RKO (cell line): ENCODE measurements at places on chromosomes 2 and 18.

DNA sequence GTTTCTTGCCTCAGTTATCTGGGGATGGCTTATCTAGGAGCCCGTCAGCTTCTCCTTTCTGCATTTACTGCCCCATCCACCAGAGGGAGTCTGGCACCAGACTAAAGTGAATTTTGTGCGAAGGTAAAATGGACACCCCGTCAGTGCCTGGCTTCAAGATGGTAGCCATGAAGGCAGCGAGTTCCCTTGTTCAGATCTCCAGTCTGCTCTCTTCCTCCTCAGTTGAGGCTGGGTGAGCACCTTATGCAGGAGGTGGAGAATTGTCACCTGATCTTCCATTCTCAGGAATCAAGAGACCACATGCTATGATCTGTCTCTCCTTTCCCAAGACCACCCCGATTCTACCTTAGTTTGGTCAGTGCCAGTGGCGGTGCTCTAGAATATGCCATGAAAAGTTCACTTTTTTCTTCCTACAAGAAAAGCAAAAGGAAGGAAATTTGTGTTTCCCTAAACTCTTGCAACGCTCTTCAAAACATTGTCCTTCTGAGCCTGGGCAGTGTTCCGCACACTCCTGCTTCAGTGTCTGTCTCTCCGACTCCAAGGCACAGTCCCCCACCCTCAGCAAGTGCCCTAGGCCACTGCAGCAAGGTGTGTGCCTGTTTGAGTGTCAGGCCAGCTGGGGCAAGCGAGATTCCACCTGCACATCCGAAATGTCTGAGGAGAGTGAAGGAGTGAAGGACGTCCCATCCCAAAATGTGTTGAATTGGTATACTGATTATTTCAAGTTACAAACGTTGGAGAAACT is 168.6 kb downstream of the SS18 start:
- DNase-seq, result peak; percentile 64

DNA sequence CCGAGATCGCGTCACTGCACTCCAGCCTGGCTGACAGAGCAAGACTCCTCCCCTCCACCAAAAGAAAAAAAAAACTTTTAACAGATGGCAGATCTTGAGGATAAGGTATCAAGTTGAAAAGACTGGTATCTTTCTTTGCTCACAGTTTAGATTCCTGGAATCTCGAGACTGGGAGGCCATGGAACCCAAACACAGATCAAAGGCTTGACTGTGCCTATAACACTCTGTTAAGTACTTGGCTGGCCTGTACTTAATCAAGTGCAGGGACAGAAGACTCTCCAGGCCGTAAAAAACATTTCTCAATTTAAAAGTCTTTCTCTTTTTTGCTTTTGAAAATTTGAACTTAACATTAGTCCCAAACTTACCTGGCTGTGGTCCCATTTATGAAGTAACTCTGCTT is 107.1 kb upstream of the ZNF516 start:
- DNase-seq, result no peak

GRCh38 chr2:54183281-54183680 is 67.9 kb downstream of the ACYP2 start:
- DNase-seq, result no peak

DNA sequence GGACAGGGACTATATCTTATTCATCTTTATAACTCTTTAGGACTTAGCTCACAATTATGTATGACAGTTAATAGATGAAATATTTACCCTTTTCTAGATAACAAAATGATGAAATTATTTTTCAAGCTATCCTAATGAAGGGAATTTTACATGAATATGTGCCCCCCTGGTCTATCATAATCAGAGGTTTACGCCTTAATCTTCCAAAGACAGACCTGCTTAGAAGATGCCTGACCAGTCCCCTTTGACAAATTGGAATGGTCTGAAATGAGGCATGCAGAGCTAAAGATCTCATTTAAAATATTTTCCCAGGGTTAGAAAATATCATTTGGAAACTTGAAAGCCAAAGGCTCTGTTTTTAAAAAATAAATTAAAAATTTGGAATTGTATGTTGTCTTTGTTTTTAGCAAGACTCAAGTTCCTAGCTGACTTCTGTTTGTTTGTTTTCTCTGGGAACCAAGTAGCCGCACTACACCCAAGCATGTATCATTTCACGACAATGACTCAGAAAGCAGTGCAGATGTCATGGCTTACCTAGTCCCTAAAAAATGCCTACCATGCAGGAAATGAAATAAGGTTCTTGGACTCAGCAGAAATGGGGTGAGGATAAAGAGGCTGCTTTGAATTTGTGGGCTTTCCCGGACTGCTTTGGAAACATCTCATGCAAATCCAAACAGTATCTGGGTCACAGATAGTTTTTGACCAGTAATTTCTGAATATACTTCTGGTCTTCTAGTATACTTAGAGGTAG is 162.1 kb downstream of the ZEB2 start:
- DNase-seq, result peak; percentile 94
